ENCODE measurements at places on chromosomes 6 and 20.
A peak's percentile ranks its signal among the peaks of the same experiment; 100 is the strongest.

DNA sequence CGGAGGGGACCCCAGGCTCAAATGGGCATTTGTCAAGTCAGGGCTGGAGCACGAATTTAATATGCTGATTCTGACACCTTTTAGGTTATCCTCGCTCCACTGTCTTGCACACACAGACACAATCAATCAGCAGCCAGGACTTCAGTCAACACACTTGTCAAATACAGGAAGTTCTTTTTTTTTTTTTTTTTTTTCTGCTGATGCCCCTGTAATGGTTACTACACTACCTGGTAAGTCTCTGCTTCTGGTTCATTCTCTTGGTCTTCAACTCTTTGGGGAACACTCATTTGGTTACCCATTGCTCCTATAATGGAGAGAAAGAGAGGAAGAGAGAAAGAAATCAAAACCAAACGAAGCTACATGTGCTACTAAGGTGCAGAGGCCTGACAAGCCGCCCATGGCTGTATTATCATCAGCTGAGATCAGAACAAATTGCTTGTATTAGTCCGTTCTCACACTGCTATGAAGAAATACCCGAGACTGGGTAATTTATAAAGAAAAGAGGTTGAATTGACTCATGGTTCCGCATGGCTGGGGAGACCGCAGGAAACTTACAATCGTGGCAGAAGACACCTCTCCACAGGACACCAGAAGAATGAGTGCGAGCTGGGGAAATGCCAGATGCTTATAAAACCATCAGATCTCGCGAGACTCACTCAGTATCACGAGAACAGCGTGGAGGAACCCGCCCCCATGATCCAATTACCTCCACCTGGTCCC, 11.8 kb downstream of the BCAS1 start:
- peak; percentile 49 for DNase-seq

- DNase-seq, result no peak
Observed at GRCh38 chr6:72822023-72822422, 200.2 kb downstream of the KCNQ5 start.

GRCh38 chr6:41651962-41652657, 13.8 kb downstream of the MDFI start:
- DNase-seq, result no peak

GRCh38 chr6:31586008-31586407, at the start of gene LST1:
LST1 (plus strand) TSS chr6:31586277; CDS start chr6:31587300, 1,023 bp downstream.
- no peak for DNase-seq

DNA sequence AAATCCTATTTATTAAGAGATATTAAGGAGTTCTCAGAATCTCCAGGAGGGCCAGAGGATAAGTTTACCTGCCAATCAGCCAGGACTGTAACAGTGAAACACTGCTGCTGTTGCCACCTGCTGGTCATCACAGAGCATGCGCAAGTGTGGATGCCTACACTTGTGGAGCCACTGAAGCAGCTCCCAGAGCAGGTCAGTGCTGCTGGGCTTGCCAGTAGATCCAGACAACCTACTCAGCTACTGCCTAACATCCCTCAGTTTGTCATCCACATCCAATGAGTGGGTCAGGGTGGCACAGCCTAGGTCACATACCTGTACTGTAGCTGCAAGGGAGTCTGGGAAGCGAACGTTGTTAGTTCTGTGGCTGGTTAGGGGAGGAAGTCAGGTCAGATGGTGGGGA, 18.3 kb upstream of the NHSL1 start:
- peak; percentile 68 for DNase-seq

GRCh38 chr20:55515832-55516231, 489.5 kb downstream of the CBLN4 start:
- peak; percentile 76 for DNase-seq

GRCh38 chr6:110823146-110823545, 7.9 kb upstream of the CDK19 start:
- no peak for DNase-seq
